ENCODE measurements at places on chromosomes 7 and 10.
A peak's percentile ranks its signal among the peaks of the same experiment; 100 is the strongest.

DNA sequence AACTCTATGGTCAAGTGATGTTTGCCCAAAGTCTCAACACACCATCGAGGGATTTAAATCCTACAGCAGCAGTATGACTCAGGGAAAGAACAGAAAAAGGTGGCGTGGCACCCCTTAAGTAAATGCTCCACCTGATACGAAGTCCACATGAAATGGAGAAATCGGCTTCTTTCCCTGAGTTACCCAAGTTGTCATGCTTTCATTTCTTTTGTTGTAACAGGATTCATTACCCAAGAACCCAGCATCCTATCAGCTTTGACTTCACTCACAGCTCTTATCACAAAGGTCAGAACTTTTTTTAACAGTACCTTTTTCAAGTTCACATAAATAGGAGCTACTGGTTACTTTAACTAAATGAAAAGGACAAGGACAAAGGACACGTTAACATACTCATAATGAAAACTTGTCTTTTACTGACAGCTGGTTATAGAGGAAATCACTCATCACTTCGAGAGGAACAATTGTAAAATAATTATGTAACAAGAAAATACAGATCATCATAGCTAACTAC lies 219.8 kb upstream of the FRMD4A start:
- DNase-seq: no peak

DNA sequence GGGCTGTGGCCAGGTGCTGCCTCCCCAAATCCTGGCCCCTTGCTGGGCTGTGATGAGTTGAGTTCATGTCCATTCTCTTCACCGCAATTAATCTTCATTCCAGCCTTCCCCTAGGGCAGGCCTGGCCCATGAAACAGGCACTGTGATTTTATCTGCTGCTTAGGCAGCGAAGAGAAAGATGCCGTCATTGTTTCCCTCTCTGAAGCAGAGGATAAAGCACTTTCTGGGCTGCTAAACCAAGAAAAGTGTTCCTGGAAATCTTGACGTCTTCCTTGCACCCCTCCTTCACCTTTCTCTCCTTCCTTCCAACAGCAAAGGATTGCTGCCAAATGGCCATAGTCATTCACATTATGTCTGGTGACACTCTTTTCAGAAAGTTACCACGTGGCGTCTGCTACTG lies 265.9 kb downstream of the ZEB1 start:
- no peak for DNase-seq

GRCh38 chr10:123354521-123354920 lies 200.3 kb downstream of the BUB3 start:
- DNase-seq: no peak

- no peak for DNase-seq
Measured at GRCh38 chr10:20088061-20088701, 271.9 kb downstream of the PLXDC2 start.

DNA sequence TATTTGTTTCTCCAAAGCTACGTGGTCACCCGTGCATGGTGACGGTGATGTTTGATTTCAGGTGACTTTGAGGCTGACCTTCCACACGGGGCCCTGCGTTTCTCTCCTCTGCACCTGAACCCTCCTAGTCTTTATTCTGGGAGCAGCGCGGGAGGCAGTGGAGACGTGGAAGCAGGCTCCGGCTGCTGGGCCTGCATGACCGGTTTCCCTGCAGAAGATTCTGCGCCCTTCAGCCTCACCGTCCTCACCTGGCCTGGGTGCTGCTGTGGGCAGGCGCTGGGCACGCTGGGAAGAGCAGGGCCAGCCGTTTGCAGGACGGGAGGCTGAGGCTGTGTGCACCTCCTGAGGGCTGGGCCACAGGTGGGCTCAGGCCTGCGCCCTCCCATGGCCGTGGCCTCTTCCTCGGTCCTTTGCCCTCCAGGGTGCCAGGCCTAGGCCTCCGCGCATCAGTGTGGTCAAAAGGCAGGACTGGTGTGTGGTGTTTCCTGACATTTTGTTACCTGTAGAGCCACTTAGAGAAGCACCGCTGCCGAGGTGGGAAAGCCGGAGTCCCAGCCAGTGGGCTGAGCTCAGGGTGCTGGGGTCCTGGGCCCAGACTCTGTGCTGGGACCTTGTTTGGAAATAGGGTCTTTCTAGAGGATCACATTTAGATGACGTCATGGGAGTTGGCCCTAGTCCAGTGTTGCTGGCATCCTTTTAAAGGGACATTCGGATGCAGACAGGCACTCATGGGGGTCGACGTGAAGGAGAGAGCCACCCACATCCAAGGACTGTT lies 478.3 kb downstream of the DNAJB6 start:
- DNase-seq: no peak

GRCh38 chr10:46787321-46787615 lies 124.0 kb upstream of the PTPN20 start:
- peak; percentile 81 for DNase-seq

DNA sequence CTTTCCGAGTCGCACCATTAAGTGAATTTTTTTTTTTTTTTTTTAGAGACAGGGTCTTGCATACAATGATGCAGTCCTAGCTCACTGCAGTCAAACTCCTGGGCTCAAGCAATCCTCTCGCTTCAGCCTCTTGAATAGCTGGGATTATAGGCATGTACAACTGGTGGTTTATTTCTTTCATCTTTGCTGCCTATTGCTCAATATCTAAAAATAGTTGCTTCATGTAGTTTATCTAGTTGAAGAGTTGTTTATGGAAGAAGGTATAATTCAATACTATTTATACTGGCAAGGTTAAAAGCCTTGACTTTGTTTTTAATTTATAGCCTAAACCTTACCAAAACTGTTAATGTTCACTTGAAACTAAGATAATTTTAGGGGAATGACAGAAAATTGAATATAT lies 66.9 kb downstream of the SEMA3D start:
- no peak for DNase-seq

All from ACHN (cell line).